ENCODE measurements at places on chromosomes 5 and 9. TPM values are rescaled to one million over a fixed set of nuclear protein-coding genes. Genes with fewer than 3 reads are reported as not detected.

Gene FOXD4L3
- total RNA-seq: not detected

DNA sequence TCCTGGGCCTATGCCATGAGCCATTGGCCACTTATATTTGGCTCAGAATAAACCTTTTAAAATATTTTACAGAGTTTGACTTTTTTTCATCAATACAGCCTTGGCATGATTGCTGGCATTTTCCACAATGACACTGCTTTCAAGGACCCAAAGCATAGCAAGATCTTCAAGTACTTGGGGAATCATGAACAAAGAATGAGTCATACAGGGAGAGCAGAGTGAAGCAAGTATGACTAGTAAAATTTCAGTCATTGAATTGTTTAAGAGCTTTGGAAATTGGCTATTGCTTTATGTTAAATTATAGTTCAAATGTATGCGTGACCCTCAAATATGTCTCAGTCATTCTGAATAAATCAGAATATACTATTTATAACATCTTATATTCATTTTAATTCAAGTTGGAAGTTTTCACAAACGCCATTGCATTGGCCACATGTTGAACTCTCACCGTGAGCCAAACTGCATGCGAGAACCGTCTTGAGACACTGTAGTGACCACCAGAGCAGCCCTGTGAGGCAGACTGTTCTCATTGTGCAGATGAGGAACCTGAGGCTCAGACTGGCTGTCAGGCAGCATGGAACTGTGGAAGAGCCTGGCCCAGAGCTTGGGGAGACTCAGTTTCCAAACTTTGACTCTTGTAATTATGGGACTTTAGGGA is 52.9 kb downstream of the GDNF start:
- no peak for DNase-seq

GRCh38 chr5:78373231-78373630 is 12.8 kb downstream of the SCAMP1 start:
- DNase-seq: no peak

Gene PHF19
- total RNA-seq: 206 TPM

Gene PCDHGB1
- total RNA-seq: not detected

DNA sequence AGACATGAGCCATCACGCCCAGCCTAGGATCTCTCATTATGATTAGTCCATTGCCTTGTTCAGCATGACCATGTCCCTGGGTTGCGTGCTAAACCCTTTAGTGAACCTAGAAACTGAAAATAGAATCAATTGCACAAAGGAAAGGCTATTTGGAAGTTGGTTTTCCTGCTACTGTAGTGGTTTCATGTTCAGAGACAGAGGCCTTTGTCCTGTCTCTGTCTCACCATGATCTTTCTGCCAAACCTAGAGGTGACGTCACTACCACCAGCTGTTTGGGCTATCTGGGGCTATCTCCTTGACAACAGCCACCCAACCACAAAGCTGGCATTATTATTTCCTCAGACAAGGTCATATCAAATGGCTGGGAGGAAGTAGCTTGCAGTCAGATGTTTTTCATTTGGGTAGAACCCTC is 4.0 kb upstream of the CDK5RAP2 start:
- peak; percentile 10 for DNase-seq

DNA sequence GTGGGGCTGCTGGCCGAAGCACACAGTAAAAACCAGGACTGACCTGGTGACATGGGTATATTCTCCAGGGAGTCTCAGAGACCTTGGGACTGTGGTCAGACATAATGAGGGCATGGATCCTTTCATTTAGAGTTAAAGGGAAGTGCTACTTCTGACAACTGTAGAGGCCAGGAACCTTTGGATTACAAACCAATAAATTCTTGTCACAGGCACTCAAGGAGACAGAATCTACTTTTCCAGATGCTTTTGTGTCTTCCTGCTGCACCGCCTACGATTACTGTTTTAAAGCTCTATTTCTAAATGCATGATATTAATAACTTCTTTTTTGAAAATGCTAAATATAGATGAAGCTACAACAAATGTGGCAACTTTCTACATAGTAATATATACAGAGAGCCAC is 106.5 kb upstream of the LPAR1 start:
- DNase-seq: no peak

Gene RASEF
- not detected for total RNA-seq

Gene STKLD1
- total RNA-seq: 0.91 TPM

Gene ARID3C
- 0.44 TPM for total RNA-seq

DNA sequence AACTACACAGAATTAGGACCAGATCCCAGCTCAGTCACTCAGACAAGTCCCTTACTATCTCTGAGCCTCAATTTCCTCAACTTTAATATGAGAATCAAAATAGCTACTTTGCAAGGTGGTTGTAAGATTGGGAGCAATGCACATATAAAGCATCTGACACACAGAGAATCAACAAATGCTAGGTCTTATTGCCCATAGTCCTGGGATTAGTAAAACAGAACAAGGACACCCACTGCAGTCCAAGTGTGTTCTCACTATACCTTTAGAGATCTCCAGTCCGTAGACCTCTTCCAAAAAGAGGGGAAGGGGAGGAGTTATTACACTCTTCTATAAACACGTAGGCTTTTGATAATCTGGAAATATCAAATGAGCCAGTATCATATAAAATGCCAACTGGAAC is 190.0 kb downstream of the CCDC192 start:
- DNase-seq: no peak
